Pons (tissue), 1 donor: ENCODE measurements at places on chromosomes 6 and 20.

DNA sequence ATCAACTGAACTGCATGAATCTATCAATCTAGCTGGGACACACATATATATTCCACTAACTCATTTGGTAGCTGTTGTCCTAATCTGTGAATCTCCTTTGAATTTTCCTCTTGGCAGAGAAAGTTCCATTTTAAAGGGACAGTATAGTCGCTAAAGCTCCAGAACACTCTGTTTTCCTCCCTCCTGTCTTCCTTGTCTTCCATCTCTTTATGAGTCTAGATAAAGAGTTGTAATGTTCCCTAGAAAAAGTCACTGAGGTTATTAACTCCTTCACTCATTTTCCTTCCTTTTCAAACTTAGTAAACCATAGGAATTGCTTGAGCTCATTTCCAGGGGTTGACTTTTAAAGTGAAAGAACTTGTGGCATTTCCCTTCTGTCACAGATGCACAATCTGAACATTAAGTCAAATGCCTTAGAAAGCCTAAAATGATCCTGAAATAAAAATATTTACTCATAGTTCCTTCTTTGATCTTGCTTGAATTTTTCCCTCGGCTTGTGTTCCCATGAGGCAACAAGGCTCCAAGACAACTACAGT is 198.4 kb downstream of the TRIM27 start:
- no peak for DNase-seq

- DNase-seq = no peak
These were observed 28.7 kb downstream of the KCNQ2 start for GRCh38 chr20:63443606-63444395.

GRCh38 chr20:17605131-17605660 is 35.3 kb downstream of the DSTN start:
- DNase-seq = no peak

DNA sequence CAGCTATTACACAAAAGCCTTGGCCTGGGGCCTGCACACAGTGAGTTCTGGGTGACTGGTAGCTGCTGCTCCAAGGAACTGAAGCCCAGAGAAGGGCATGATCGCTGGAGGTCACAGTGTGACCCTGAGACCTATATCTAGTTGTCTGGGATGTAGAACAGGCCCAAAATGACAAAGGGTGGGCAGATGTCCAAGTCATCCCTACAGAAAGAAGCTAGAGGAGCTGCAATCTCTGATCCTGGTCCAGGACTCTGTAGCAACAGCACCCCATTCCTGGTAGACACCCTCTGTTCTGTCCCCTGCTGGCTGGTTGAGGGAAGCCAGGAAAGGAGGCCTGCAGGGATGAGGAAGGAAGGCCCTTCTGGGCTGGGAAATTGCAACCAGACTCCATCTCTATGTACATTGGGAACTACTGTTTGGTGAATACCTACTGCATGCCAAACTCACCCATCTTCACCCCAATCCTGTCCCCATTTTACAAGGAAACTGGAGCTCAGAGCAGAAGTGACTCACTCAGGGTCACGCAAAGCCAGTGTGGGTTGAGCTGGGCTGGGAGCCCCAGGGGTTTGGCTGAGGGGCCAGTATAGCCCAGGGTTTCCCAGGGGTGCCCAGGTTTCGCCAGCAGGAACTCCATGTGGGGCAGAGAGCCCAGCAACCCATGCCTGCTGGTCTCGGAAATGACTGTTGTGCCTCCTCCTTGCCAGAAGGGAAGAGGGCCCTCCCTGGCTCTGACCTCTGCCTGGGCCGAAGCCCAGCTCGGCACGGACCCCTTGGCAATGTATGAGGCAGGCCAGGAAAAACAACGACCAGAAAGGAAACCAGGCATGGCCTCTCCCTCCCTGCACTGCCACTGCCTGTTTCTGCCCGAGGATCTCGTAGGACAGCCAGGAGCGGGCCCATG is 44.9 kb upstream of the TLDC2 start:
- DNase-seq = peak; percentile 75

GRCh38 chr20:50469176-50469723 is 40.9 kb upstream of the PTPN1 start:
- DNase-seq = no peak

- DNase-seq = peak; percentile 52
These were observed 43.1 kb downstream of the PANK2 start for GRCh38 chr20:3932277-3932676.

- no peak for DNase-seq
These were observed 4.2 kb upstream of the EYA4 start for GRCh38 chr6:133236932-133237331.

DNA sequence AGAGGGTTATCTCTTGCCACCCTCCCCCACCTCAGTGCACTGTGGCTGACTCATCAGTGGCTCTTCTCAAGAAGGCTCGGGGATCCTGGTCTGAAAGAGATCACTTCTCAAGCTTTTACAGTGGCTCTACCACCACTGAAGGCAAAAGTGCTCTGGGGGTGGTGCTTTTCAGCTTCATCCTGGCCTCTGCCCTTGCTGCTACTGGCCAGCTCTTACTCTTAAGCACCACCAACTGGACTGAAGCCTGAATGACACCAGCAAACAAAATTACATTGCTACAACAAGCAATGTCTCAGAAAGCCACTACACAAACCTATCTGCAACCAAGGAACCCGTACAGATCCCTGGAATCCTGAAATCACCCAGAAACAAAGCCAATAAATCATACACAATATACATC is 402.1 kb downstream of the EPHA7 start:
- no peak for DNase-seq

DNA sequence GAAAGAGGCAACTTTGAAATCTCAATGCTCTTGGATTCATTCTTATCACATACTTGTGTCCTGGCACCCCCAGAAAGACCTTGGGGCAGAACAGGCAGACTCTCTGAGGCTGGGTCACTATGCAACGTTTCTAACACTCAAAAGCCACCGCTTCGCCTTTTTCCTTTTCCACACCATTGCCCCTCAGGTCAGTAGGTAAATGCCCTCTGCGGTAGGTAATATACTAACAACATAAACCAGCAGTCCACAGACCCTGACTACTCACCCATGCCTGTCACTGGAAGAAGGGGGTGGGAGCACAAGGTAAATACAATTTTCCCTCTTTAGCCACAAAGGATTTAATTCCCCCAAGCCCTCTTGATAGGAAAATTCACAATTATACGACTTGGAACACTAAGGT is 6.5 kb upstream of the SPTLC3 start:
- DNase-seq = no peak

DNA sequence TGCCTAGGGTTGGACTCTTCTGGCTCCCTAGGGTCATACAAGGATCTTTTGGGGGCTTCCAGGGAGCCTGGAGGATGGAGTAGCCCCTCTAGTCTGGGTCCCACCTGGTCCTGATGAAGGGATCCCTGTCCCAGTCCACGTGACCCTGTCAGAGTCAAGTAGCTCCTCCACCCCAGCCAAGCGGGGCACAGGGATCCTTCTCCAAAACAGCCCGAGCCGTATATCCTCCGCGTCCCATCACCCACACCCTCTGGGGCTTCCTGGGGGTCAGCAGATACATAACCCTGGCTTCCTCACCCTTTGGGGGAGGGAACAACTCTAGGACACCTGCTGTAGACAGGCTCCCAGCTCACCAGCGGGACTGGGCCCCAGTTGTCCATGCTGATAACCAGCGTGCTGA is 28.0 kb downstream of the BPIFB1 start:
- DNase-seq = no peak

GRCh38 chr6:40131675-40132074 is 197.4 kb upstream of the MOCS1 start:
- DNase-seq = no peak

- DNase-seq = no peak
These were observed 803 bp upstream of the ADGRG6 start for GRCh38 chr6:142300758-142301650.

DNA sequence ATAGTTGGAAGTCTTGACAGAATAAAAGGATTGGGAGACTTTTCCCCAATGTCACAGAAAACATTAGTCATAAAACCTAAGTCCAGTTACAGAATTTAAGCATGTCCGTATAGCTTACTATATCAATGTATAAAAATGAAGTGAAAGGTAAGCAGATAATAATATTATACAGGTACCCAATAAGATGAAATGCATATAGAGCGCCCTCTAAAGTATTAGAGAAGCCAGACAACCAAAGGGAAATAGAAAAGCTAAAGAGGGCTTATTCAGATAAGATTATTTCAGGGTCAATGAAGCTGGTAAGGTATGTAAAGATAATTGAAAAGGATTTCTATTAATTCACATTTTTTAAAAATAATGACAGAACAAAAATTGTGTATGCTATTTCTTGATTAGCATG is 947.7 kb upstream of the MAP3K7 start:
- no peak for DNase-seq

- no peak for DNase-seq
These were observed 325.7 kb upstream of the BTBD3 start for GRCh38 chr20:11591965-11592364.

DNA sequence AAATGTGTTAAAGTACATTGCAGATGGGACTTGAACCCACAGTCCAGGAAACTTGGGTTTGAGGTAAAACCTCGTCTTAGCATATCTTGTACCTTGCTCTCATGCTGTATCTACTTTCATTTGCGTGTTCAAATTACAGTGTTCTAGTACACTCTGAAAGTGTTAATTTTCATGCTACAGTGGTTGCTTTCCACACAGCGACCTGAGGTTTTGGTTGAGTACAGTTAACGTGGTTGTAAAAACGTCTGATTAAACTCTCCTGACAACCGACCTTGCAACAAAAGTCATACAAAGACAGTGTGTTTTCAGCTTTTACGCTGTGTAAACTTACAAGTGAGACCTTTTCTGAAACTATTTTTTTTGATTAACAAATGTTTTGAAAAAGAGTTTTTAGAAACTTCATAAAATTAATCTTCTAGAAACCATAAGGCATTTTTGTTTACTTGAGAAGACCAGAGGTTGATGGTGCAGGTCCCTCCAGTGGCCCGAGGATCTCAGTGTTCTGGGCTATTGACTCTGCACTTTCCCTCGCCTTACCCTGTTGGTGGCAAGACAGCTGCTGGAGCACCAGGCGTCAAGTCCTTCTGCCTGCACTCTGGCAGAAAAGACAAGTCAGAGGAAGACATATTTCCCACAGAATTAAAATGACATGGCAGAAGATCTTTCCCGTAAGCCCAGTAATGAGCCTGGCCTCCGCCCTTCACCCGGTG is 334.0 kb downstream of the THBS2 start:
- DNase-seq = no peak

- no peak for DNase-seq
These were observed 357.2 kb downstream of the PLCB1 start for GRCh38 chr20:8489094-8489883.

DNA sequence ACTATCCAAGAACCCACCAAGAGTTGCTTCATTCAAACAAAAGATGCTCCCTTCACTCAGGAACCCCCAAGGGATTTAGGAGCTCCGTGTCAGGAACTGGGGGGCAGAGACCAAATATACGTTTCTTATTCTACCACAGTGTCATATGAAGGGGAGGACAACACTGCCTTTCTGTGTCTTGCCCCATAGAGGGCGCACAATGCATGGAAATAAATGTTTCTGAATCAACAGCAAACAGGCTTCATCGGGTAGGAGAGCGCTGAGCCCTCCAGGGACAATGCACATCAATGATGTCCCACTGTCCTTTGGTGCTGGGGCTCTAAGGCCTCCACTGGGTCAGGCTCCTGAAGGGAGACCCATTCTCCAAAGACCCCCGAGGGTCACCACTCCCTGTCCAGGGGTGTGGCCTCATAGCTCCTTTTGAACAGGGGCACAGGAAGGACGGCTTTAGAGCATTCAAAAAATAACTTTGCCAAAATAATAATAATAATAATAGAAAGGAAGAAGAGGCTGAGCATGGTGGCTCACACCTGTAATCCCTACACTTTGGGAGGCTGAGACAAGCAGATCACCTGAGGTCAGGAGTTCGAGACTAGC is 31.1 kb downstream of the PLG start:
- DNase-seq = peak; percentile 57

GRCh38 chr6:39933669-39934130 is 562 bp downstream of the MOCS1 start:
- no peak for DNase-seq

DNA sequence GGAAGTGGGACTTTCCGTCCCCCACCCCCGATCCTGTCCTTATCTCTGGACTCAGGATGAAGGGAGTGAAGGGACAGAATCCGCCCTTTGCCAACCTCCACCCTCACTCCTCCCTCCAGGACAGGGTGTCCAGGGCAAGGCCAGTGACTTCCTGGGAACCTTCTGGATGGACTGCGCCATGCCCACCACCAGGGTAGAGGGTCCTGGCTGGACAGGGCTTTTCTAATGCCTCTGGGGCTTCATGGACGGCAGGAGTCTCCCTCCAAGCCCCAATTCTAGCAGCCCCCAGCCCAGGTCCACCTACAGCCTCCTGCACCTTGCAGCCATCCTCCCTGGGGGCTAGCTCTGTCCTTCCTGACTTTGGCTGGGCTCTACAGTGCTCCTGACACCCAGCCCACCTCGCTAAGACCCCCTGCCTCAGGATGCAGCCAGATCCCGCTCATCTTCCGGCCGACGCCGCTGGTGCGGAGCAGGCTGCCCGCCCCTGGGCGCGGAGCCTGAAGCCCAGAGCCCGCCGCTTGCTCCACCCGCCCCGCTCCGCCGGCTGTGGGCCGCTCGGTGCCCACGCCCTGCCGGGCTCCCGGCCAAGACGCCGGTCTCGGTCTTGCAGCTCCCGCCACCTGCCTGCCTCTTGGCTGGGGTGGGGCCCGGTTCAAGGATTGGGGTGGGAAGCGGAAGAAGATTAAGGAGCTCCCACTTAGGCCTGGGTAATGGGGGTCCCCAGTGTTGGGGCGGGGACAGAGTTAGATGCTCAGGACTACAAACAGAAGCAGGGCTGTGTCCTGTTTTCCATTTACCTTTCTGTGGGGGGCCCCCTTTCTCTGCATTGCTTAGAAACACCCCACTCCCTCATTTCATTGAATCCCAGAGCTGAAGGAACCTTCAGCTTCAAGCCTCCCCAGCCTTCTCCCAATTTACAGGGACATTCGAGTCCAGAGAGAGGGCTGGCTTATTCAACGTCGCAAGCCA is 72.8 kb downstream of the MDGA1 start:
- DNase-seq = no peak

GRCh38 chr6:168949981-168950857 is 303.4 kb downstream of the THBS2 start:
- DNase-seq = no peak

DNA sequence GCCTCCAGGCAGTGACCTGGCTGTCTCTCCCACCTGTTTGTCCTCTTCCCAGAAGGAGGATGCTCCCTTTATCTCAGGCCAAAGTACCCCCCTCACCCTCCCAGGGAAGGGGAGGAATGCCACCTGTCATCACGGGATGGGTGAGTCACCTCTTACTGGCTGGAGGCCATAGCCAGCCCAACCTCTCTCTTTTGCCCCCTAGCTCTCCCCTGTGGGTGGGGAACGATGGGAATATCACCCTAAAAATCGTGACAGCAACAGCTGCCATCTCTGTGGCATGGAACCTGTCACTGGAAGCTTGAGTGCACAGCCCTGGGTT is 137.5 kb upstream of the PTPN1 start:
- DNase-seq = no peak
